Activated T-cell treated with anti-CD3 and anti-CD28 coated beads for 48 hours (primary cell): ENCODE measurements at places on chromosomes 16 and 17.

DNA sequence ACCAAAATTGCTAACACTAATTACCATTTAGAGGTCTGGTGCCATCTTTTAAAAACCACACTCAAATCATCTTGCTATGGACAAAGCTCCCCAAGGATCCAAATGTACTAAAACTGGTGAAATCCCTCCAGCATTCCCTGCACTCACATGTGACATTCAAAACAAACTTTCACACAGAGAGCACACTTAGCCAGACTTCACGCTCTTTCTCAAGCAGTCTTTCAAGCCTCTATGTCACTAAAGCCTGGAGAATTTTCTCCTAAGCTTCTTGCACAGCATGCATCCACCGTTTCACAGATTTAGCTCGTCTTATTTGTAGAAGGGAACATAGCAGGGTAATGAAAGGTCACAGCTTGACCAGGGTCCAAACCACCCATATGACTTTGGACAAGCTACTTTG lies 19.3 kb downstream of the CMTM3 start:
- no peak for DNase-seq

- DNase-seq: no peak
Observed at GRCh38 chr17:33910200-33910857, 344.8 kb upstream of the CCL2 start.

GRCh38 chr16:13961099-13961811 lies 41.3 kb downstream of the ERCC4 start:
- no peak for DNase-seq

- no peak for DNase-seq
Observed at GRCh38 chr16:63787014-63787413, 1334.8 kb downstream of the CDH11 start.

DNA sequence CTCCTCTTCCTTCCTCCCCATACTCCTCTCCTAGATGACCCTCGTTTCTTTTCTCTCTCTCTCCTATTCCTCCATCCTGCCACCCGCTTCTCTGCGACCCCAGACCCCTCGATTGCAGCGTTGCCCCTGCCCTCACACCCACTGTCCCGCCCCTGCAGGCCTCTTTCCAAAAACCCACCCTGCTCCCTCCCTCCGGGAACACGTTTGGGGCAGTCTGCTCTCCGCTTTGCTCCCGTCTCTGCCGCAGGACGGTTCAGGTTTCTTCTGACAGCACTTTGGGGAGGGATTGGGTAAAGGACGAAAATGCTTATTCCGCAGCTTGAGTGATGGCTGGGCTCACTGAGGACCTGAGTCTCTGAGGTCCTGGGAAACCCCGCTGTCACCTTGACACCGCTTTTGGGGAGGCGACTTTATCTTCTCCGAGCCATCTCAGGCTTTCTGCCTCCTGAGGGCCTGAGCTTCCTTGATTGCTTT lies 690 bp downstream of the NDE1 start:
- no peak for DNase-seq

DNA sequence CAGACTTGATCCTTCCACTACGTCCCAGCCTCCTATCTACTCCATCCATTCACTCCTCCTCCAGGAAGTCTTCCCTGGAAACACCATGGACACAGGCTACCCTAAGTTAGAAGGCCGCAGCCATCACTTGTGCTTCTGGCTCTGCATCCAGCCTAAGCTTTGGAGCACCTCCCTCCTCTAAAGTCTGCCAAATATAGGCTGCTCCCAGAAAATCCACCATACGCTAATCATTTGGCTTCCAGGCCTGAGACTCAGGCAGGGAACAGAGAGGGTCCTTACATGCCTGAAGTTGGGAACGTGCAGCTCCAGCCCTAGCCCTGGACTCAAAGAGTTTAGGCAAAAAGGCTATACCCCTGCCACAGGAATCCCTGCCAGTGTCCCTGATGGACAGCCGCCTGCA lies 6.7 kb downstream of the PCGF2 start:
- no peak for DNase-seq

DNA sequence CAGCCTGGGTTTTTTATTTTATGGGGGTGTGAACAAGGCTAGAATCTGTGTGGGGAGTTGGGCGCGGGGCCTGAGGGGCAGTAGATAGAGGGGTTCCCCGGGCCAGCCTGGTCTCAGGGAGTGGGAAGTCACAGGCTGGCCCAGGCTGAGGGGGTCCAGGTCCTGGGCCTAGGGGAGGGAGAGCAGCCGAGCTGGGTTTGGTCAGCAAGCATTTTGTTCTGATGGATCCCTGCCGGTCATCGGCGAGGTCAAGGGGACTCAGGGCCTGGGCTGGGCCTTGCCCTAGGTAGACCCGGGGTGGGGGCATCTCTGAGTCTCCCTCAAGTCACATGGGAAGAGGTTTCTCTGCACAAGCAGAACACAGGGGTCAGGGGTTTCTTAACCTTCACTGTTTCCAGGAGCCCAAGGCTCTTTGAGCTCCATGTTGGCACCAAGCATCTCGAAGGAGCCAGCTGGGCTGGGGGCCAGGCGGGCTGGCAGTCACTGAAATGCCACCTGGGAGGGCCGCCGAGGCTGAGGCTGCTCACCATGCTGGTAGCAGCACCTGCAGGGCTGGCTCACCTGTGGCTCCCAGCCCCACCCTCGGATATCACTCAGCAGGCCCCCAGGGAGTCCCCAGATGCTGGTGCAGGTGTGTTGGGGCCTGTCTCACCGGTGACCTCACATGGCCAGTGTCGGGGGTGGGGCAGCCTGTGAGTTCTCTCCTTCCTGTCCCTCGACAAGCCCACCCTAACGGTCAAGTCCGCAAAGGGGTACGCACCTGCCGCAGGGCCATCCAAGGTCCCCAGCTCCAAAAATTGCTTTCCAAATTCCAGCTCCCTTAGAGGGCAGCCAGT lies 41.0 kb downstream of the SLC7A5 start:
- peak; percentile 31 for DNase-seq

GRCh38 chr17:79207960-79208359 lies 133.3 kb downstream of the ENGASE start:
- DNase-seq: no peak

GRCh38 chr17:75074532-75074931 lies 13.2 kb upstream of the SLC16A5 start:
- no peak for DNase-seq

GRCh38 chr17:47224966-47225365 lies 15.8 kb downstream of the MYL4 start:
- DNase-seq: no peak

- DNase-seq: no peak
Observed at GRCh38 chr17:54608634-54609155, 292.0 kb upstream of the TOM1L1 start.

- no peak for DNase-seq
Observed at GRCh38 chr16:68835970-68836369, 7.4 kb upstream of the TANGO6 start.

DNA sequence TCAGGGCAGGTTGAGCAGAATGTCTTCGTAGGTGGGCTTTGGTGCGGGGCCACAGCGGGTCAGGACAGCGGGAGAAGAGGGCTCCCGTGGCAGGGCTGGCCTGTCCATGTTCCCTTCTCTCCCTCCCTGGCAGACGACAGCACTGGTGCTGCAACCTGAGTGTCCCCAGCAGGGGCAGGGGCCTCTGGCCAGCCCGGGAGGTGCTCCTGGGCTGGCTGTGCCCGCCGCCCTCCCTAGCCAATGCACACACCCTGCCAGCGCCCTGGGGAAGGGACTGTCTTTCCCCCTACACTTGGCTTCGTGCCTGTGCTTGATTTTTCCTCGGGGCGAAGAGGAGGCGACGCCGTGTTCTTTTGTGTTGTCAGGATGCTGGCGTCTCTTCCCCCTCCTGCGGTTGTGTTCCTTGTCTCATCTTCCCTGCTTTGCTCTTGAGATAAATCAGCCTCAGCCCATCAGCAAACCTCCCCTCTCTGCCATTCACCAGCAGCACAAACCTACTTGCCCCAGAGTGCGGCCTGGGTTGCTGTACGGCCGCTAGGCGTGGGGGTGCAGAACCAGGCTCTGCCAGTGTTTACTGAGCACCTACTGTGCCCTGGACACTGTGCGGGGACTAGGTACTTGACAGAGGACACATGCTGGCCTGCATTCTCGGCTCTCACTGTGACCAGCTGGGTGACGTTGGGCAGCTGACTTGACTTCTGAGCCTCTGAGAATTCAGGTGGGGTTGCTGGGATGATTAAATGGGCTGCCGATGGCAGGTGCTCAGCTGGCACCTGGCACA lies 237.3 kb upstream of the CIBAR2 start:
- DNase-seq: no peak

GRCh38 chr16:56848955-56849689 lies 15.9 kb upstream of the SLC12A3 start:
- no peak for DNase-seq

GRCh38 chr17:5541610-5542202 lies 42.6 kb downstream of the NLRP1 start:
- DNase-seq: no peak

- no peak for DNase-seq
Observed at GRCh38 chr17:2043785-2044184, 2.0 kb downstream of the OVCA2 start.

DNA sequence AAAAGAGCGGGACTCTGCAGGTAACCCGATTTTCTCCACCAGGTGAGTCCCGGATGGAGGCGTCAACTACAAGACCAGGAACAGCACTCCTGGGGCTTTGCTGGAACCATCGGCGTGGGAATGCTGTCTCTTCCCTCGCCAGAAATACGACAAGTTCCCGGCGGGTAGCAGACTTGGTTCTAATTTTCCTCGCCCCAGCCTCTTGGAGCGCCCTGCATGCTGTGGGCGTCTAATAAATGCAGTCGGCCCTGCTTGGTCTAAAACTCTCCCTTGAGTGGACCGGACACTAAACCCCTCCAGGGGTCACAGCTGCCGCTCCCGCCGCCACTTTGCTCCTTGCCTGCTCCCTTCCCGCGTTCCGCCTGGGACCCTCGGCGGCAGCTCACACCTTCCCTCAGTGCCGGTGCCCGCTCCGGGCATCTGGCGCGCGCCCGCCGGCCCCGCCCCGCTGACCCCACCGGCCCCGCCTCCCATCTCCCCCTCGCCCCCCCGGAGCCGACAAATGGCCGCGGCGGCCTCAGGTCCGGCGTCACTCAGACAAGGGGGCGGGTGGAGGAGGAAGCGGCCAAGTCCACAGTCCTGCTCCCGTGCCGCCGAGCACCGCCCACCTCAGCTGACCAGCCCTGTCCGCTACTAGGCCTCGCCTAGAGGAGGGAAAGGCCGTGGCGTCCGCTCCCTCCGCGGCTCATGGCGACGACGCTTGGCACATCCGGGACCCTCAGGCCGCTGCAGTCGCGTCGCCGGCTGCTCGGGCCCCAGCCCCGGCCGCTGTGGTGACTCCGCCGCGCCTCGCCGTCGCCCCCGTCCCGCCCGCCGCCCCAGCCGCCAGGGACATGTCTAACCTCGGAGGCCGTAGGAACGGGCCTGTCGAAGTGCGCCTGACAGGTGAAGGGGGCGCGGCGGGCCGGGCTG lies 65.8 kb downstream of the KPNA2 start:
- peak; percentile 66 for DNase-seq

- DNase-seq: no peak
Observed at GRCh38 chr17:48453447-48453846, 23.4 kb upstream of the SKAP1 start.

GRCh38 chr16:51053775-51054174 lies 97.3 kb downstream of the SALL1 start:
- DNase-seq: no peak

GRCh38 chr17:14772776-14773175 lies 471.9 kb downstream of the HS3ST3B1 start:
- no peak for DNase-seq

- no peak for DNase-seq
Observed at GRCh38 chr17:63041251-63041650, 75.2 kb downstream of the TANC2 start.

GRCh38 chr16:69093974-69094373 lies 11.5 kb upstream of the HAS3 start:
- no peak for DNase-seq

DNA sequence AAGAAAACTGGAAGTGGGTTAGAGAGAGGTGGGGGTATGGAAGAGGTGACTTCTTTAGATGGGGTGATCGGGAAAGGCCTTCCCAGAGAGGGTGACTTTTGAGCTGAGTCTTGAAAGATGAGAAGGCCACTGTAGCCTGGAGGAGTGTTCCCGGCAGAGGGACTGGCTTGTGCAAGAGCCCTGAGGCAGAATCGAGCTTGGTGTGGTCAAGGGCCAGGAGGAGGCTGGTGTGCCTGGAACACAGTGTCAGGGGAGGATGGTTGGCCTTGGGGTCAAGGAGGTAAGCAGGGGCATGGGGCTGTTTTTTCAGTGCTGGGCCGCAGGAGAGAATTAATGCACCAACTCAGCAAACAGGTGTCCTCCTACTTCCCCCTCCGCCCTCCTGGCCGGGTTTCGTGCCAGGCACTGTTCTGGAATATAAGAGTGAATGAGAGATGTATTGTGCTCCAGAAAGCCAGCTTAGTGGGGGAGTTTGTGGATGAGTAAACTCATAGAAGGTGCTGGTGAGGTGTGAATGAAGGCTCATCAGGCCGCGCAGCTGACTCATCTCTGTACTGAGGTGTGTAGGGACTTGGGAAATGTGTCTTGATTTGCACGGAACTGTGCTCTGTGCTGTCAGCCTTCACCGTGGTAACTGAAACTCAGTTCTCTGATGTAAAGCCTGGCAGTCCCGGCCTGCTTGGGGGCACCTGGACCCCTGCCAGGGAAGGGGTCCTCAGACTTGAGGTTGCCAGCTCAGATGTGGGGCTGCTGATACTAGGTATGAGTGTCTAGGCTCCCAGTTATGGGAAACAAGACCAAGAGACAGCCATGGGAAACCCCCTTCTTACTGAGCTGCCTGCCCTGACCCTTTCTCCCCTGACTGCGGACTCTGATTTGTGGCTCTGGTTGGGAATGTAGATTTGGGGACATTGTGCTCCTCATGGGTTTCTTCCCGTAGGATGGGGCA lies 15.3 kb downstream of the KSR1 start:
- peak; percentile 81 for DNase-seq

GRCh38 chr16:48617711-48618148 lies 7.8 kb upstream of the N4BP1 start:
- no peak for DNase-seq

- DNase-seq: no peak
Observed at GRCh38 chr17:31313982-31314781, at the start of gene EVI2B. TSS of gene EVI2B (minus strand) at chr17:31314054. CDS start at chr17:31305609, 8,445 bp downstream.

DNA sequence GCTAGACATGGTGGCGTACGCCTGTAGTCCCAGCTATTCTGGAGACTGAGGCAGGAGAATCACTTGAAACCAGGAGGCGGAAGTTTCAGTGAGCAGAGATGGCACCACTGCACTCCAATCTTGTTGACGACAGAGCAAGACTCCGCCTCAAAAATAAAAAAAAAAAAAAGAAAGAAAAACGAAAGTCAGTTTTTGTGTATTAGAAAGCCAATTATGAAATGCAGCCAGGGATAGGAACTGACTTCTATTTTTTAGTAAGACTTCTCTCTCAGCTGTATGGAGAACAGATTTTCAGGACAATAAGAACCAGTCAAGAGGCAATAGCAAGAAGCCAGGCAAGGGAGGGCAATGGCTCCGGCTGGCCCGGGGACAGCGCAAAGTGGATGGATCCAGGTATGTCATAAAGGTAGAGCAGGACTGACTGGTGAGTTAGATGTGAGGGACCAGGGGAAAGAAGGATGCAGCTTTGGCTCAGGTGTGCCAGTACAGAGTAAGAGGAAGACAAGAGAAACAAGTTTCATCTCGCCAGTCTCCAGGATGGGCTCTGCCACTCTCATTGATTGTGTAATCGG lies 12.5 kb upstream of the CCL1 start:
- no peak for DNase-seq
